Umbilical cord (tissue), 2 donors: ENCODE measurements at places on chromosomes 7 and 10. TPM values are rescaled to one million over a fixed set of nuclear protein-coding genes. Genes with fewer than 3 reads are reported as not detected.

RGR gene
- total RNA-seq, result 2.2 TPM

CLCN1 gene
- total RNA-seq, result not detected

ZNF277 gene
- total RNA-seq, result 32.0 TPM

MINDY3 gene
- 30.8 TPM for total RNA-seq
